ENCODE measurements at places on chromosomes 6 and 20. TPM values are rescaled to one million over a fixed set of nuclear protein-coding genes. Genes with fewer than 3 reads are reported as not detected.

Gene PARD6B
- 17.5 TPM for total RNA-seq

Gene TRMT11
- total RNA-seq = 39.5 TPM

Gene SMIM8
- 38.4 TPM for total RNA-seq

Gene HSPA12B
- 1.7 TPM for total RNA-seq

Gene MEI4
- 0.47 TPM for total RNA-seq

- DNase-seq = no peak
Measured at GRCh38 chr6:158286413-158286812, 25.9 kb upstream of the TULP4 start.

DNA sequence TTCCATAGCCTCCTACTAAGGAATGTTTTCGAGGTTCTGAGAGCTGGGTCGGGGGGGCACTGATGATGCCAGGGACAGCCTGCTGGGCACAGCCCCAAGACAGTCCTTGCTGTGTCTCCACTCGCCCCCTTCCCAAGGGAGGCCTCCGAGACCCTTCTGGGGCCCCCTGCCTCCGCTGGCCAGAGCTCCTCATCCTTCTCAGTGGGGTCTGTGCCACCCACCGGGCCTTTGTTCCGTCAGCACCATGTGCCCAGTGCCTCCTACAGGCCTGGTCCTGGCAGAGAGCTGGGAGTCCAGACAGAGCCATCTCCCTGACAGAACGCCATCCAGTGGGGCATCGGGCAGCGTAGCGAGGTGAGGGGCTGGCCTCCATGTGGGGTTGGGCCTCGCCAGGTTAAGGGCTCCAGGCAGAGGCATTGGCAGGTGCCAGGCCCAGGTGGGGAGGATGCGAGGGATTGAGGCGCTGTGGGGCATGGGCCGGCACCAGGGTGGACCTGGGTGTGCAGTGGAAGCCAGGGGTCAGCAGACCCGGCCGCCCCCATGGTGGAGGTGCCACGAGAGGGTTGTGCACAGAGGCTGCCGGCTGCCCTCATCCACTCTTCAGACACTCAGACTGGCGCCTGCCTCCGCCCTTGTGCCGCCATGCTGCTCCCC is 13.3 kb downstream of the RBM38 start:
- DNase-seq = no peak

GRCh38 chr6:105678516-105678915 is 275.6 kb upstream of the PREP start:
- no peak for DNase-seq

DNA sequence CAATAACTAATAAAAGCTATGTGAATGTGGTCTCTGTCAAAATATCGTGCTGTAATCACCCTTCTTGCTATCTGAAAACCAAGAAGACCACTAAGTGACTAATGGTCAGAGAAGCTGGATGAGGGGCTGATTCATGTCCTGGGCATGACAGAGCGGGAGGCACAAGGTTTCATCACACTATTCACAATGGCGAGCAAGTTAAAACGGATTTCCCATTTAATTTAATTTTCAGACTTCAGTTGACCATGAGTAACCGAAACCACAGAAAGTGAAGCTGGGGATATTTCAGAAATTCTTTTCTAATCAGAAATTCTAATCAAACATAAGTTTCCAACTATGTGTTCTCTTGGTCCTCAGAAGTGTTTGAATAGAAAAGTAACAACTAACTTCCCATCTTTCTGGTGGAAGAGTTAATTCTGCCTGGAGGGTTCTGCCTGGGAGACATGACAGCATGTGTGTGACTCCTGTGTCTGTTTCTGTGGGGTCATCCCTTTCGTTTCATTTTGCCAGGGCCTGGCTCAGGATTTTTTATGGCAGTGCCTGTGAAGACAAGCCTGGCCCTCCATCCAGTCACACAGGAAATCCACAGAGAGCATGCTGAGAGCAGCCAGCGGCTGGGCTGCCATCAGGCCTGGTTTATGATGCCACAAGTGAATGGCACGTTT is 98.9 kb downstream of the FAM120B start:
- no peak for DNase-seq

DNA sequence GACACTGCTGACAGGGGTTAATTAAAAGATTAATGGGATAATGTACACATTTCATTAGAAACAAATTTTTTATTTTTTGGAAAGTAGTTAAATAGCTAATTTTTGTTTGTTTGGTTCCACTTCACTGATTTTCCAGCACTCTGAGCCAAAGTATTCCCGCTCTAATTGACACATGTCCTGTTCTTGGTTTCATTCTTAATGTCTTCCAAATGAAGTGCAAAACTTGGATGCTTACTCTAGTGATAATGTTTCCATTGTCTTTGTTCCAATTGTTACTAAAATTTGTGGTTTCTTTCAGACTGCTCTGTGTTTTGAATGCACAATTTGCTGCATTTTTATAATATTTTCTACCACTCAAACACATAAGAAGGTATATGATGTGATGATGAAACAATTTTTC is 794.3 kb downstream of the PHF3 start:
- no peak for DNase-seq

GRCh38 chr6:14642842-14643241 is 525.3 kb downstream of the CD83 start:
- no peak for DNase-seq

DNA sequence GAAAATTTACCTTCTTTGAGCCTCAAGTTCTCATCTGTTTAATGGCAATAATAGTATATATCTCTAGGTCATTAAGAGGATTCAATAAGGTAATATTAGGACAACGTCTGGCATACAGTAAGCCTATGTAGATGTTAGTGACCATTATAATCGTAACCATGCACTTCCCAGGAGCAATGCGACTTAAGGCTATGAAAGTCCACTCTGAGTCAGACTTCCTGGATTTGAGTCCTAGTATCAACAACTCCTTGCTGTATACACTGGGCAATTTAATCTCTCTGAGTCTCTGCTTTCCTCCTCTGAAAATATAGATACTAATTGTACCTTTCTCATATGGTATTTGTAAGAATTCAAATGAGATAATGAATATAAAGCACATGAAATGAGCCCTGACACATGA is 168.1 kb upstream of the HDDC2 start:
- no peak for DNase-seq

Measured in occipital lobe (tissue), 3 donors.